NCI-H1417 treated with DMSO at 0.1 percent for 48 hours (cell line): ENCODE measurements at places on chromosomes 1 and 21.

GRCh38 chr1:16082283-16083038 is 9.0 kb upstream of the FAM131C start:
- no peak for DNase-seq

DNA sequence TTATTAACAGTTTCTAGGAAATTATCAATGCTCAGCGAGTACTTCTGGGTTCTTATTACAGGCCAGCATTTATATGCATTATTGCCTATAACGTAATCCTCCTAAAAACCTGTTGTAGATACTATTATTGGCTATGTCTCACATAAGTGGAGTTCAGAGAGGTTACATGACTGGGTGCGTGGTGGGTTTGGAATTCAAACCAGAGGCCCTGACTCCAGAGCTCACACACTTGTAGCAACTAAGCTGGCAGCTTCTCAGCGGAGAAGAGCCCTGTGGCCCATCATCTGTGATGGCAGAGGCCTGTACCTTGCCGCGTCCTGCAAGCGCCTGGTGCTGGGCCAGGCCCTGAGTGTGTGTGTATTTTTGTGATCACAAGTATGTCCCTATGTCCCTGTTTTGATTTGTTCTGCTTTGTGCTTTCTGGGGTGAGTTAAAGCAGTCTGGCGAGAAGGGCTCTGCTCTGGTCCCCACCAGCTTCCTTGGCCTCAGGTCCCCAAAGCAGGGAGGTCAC is 66.7 kb downstream of the HTR6 start:
- no peak for DNase-seq

DNA sequence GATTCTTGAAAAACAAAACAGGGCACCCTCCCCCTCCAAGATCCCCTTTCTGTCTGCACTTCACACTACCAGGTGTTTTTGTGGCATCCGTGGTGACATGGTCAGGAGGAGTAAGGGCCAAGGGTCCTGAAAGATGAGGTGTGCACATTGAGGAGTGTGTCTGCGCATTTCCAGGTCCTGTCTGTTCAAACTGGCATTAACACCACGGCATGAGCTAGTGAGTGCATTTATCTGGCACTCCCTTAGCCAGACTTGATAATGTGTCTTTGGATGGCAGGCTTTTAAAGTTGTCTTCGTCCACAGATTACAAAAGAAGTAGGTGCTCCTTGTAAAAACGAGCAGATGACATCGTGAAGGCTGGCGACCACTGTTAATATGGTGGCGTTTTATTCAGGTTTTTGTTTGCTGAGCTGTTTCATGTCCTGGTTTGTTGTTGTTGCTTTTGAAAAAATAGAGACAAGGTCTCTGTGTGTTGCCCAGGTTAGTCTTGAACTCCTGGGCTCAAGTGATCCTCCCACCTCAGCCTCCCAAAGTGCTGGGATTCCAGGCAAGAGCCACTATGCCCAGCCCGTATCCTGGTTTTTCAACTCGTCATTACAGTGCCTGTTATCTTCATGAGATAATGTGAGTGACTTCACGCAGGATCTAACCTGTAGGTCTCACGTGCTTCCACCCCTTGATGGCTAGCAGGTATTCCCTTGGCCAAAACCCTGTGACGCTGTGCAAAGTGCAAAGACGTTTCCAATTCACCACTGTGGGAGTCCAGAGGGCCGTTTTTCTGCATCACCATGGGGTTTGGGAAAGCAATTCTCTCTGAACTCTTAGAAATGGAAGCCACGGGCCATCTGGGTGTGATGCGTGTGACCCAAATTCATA is 4.2 kb downstream of the TMEM51 start:
- no peak for DNase-seq

GRCh38 chr1:214427871-214428277 is 123.5 kb downstream of the PTPN14 start:
- DNase-seq = no peak

DNA sequence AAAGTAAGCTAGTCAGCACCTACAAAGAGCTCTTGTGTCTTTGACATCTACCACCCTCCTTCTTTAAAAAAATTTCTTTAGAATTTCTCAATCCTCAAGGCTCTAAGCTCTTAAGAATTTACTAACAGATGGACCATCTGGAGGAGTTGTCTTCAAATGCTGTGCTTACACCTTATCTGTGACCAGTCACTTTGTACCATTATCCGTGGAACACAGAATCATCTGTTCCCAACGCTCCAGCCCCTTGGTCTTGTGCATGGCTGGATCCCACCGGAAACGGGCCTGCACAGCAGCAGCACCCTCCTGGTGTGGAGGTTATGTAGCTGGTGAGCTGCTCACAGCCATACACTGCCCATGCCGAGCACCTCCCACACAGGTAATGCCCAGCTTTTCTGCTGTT is 89.0 kb downstream of the TBX19 start:
- DNase-seq = no peak
